ENCODE measurements at places on chromosomes 11 and 22. TPM values are rescaled to one million over a fixed set of nuclear protein-coding genes. Genes with fewer than 3 reads are reported as not detected.

The MN1 gene
- total RNA-seq = 2.4 TPM

The MMP12 gene
- not detected for total RNA-seq

The FOXRED2 gene
- total RNA-seq = 7.0 TPM

The DCUN1D5 gene
- 76.6 TPM for total RNA-seq

The MS4A12 gene
- total RNA-seq = not detected

The OR52I2 gene
- not detected for total RNA-seq

The HPX gene
- total RNA-seq = 1.00 TPM

The SLC43A3 gene
- total RNA-seq = 21.9 TPM

The MPPED2 gene
- total RNA-seq = not detected

The UCP2 gene
- total RNA-seq = 0.34 TPM

The SMIM35 gene
- total RNA-seq = not detected

The LARGE2 gene
- 6.5 TPM for total RNA-seq

The DEPDC7 gene
- total RNA-seq = 2.7 TPM

All from nasal cavity respiratory epithelium epithelial cell of viscerocranial mucosa (primary cell).